ENCODE measurements at places on chromosomes 1 and 21. TPM values are rescaled to one million over a fixed set of nuclear protein-coding genes. Genes with fewer than 3 reads are reported as not detected.
A peak's percentile ranks its signal among the peaks of the same experiment; 100 is the strongest.

Gene S100A14
- total RNA-seq = not detected

DNA sequence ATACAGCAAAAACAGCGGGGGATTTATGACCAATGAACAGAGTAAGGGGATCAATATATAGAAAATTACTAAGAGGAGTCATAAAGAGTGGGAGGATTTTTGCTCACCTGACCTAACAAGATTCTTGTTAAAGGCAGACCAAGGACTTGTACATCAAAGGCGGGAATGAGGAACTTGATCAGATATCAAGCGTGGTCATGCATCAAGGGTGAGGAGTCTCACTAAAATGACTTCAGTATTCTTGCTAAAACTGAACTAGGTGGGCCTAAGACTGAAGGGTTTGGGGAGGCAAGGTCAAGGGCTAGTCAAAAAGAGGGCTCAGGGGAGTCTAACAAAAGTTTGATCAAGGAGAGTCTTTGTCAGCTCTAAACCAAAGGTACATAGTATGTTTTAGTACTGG lies 2.1 kb downstream of the MOV10 start:
- H3K4me1 ChIP-seq = peaks cover 52% of the 10 kb centered on the region
- H3K27ac ChIP-seq = no peak overlapping the region
- DNase-seq = no peak
- H3K36me3 ChIP-seq = peaks cover 34% of the 10 kb centered on the region

GRCh38 chr1:4601941-4602340 lies 52.5 kb upstream of the AJAP1 start:
- H3K4me1 ChIP-seq = no peaks in the 10 kb centered on the region
- peaks cover 12% of the 10 kb centered on the region for H3K27me3 ChIP-seq
- no peak overlapping the region for H3K4me3 ChIP-seq
- H3K27ac ChIP-seq = no peak overlapping the region
- no peak for DNase-seq

GRCh38 chr1:35882586-35882944 lies 444 bp upstream of the AGO1 start:
- no peak for DNase-seq
- no peaks in the 10 kb centered on the region for H3K27me3 ChIP-seq
- no peak overlapping the region for H3K27ac ChIP-seq
- peak overlapping the region; percentile 46 for H3K4me3 ChIP-seq
- peaks cover 43% of the 10 kb centered on the region for H3K4me1 ChIP-seq
- no peaks in the 10 kb centered on the region for H3K36me3 ChIP-seq

DNA sequence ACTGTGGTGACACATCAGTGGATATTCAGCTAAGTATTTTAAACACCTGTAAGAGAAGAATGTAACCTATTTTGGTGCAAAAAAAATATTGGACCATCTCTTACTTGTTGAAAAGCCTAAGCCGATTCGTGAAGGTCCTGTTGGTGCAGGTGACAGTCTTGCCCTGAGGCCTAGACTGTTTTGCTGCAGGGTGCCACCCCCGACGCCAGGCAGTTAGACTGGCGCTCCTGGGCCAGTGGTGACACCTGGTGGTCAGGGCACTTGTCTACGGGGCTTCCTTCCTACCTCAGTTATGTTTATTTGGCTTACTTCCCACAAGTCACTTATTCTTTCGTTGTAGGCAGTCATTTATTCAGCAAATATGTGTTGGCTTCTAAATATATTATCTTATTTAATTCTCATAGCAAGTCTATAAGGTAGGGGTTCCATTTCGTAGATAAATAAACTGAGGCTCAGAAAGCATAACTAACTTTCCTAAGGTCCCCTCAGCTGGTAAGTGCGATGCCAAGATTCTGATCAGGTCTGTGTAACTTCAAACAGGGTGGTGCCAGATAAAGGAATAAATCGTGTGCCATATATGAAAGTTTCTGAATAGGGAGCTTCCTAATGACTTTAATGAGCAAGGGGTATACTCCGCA lies 1.9 kb downstream of the EEIG2 start:
- peak overlapping the region; percentile 95 for H3K4me3 ChIP-seq
- H3K27ac ChIP-seq = no peak overlapping the region

DNA sequence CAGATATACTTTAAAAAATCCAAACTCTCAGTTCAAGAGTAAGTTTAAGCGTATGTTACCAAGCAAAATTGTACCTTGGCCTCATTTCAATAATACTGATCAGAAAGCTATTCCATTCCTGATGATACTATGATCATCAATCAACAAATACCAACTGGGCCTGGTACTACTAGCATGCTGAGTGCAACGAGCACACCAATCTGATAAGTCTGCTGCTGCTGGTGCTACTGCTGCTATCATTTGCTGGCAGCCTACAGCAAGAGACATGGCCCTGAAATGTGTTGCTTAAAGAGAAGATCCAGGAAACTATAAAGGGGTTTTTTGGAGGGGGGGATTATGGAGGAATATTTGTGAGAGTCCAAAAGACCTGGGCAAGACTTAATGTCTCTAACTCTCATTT lies 39.7 kb downstream of the NME7 start:
- H3K4me1 ChIP-seq = peaks cover 24% of the 10 kb centered on the region
- DNase-seq = no peak
- H3K36me3 ChIP-seq = peaks cover 31% of the 10 kb centered on the region
- H3K27me3 ChIP-seq = no peaks in the 10 kb centered on the region
- no peak overlapping the region for H3K4me3 ChIP-seq
- H3K27ac ChIP-seq = no peak overlapping the region

DNA sequence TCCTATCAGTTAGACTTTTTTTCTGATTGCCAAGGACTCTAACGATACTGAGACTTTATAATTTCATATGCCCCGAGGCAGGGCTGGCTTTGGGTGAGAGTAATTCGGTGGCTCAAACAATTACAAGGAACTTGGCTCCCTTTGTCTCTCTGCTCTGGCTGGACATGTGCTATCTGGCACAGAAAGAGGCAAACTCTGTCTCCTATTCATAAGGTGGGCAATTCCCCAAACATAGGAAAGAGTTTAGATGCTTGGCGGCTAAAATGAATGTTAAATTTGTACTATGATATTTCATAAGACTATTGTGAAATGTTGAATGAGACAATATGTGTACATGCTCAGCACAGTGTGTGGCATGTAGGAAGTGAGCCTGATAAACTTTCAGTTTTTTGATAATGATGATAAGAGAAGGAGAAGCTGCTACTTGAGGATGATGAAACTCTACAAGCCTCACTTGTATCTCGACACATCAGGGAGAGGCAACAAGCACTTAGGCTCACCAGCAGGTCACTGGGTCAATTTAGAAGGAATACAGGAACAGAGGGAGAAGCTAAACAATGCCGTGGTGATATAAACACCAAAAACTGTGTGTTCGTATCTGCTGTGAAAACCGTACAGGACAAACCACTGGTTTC lies 12.6 kb upstream of the NTPCR start:
- DNase-seq = no peak
- H3K36me3 ChIP-seq = no peaks in the 10 kb centered on the region
- peaks cover 10% of the 10 kb centered on the region for H3K27me3 ChIP-seq
- H3K4me3 ChIP-seq = no peak overlapping the region
- H3K27ac ChIP-seq = no peak overlapping the region
- peaks cover under 1% of the 10 kb centered on the region for H3K4me1 ChIP-seq
